T-helper 17 cell (primary cell): ENCODE measurements at places on chromosomes 3 and 15.
A peak's percentile ranks its signal among the peaks of the same experiment; 100 is the strongest.

- peak overlapping the region; percentile 49 for H3K27ac ChIP-seq
- DNase-seq = no peak
- peak overlapping the region; percentile 74 for H3K4me3 ChIP-seq
- H3K27me3 ChIP-seq = peaks cover 1% of the 10 kb centered on the region
- no peaks in the 10 kb centered on the region for H3K36me3 ChIP-seq
Measured at GRCh38 chr3:122245513-122246174, 62.2 kb downstream of the CASR start.

- DNase-seq = no peak
- H3K27me3 ChIP-seq = no peaks in the 10 kb centered on the region
- no peak overlapping the region for H3K4me3 ChIP-seq
- H3K27ac ChIP-seq = peak overlapping the region; percentile 39
- peaks cover 19% of the 10 kb centered on the region for H3K4me1 ChIP-seq
Measured at GRCh38 chr3:195204360-195205163, 66.4 kb downstream of the XXYLT1 start.

DNA sequence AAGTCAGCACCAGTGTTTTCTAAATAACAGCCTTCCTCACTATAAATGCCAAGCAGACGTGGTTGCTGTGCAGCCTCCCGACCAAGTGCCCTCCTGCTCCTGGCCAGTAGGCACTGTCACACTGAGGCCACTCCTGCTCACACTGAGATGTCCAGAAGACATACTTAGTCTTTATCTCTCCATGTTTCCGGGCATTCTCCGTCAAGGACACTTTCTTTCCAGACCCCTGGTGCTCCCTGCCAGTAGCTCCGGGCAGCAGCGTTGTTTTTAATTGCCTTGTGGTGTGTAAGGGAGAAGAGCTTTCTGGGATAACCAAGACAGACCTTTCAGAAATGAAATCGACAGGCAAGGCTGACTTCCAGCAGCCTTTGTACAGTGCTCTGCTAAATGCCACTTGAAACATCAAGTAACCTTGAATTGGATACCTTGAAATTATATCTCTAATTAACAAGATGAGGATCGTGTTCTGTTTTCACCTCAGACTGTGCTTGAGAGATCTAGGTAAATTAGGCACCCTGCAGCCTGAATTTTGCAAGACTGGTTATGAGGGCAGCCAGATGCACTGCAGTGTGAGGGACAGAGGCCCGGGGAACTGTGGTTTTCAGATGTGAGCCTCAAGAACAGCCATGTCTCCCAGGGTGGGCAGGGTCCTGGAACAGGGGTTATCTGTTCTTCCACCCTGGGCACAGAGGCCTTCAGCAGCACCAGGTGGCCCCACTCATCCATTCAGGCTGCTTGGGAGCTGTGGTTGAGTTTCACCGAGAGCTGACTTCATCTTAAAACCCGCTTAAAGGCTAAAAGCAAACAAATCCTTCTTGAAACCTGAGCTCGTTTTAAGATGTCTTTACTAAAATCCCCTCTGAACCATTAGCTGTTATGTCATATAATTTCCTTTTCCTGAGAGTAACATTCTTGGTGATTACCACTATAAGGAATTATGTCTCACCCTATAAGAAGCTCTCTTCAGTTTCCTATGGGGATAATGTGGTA, 105.5 kb upstream of the IL12A start:
- no peak overlapping the region for H3K27ac ChIP-seq
- H3K4me1 ChIP-seq = no peaks in the 10 kb centered on the region
- peaks cover 2% of the 10 kb centered on the region for H3K36me3 ChIP-seq
- peaks cover 41% of the 10 kb centered on the region for H3K27me3 ChIP-seq

DNA sequence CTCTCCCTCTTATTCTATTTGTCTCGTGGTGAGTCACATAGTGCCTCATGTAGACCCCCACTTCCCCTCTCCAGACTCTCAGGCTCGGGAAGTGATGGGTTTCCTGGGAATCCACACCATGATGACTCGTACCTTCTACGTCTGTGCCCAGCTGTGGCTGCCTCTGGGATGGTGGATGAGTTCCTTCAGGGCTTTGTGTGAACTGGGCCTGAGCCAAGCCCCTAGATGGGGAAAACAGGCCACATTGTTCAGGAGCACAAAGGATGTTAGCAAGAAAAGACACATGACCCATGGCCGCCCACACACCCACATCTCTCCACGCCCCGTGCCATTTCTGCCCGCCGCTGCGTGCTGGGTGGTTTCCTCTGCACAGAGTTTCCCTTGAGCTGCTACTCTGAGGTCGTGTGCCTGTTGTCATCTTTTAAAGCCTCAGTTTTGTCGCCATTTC, 10.5 kb downstream of the ISG20 start:
- DNase-seq = peak; percentile 51
- H3K4me3 ChIP-seq = peak overlapping the region; percentile 87
- H3K27me3 ChIP-seq = no peaks in the 10 kb centered on the region
- peaks cover 9% of the 10 kb centered on the region for H3K36me3 ChIP-seq
- H3K4me1 ChIP-seq = peaks cover 58% of the 10 kb centered on the region

GRCh38 chr3:17717411-17717810, 25.0 kb downstream of the TBC1D5 start:
- DNase-seq = no peak
- no peak overlapping the region for H3K4me3 ChIP-seq
- no peak overlapping the region for H3K27ac ChIP-seq

DNA sequence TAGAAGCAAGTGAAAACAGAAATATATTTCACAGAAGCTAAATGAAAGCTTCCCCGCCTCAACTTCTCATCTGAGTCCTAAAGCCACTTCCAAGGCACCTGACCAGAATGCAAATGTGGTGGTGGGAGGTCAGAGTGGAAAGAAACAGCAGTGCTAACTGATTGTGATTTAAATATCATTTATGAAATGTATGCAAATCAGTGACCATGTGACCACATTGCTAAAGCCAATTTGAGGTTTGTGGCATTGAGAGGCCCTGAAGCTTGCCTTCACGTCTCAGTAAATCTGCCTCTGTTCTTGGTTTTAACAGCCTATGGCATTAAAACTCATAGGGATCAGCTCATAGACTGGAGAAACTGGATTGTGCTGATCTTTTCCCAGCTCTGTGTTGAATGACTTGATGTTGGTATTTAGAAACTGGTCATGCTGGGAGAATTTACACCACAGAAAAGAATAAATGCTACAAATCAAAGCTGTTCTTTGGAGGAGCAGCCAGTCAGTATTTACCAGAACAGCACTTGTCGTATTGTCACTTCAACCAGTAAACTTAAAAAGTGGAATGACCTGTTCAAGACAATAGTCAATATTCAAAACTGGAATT, 481.4 kb upstream of the ALCAM start:
- no peak overlapping the region for H3K4me3 ChIP-seq
- H3K4me1 ChIP-seq = no peaks in the 10 kb centered on the region
- no peak overlapping the region for H3K27ac ChIP-seq
- H3K27me3 ChIP-seq = no peaks in the 10 kb centered on the region
